ENCODE measurements at places on chromosomes 7 and 10. TPM values are rescaled to one million over a fixed set of nuclear protein-coding genes. Genes with fewer than 3 reads are reported as not detected.
A peak's percentile ranks its signal among the peaks of the same experiment; 100 is the strongest.

DNA sequence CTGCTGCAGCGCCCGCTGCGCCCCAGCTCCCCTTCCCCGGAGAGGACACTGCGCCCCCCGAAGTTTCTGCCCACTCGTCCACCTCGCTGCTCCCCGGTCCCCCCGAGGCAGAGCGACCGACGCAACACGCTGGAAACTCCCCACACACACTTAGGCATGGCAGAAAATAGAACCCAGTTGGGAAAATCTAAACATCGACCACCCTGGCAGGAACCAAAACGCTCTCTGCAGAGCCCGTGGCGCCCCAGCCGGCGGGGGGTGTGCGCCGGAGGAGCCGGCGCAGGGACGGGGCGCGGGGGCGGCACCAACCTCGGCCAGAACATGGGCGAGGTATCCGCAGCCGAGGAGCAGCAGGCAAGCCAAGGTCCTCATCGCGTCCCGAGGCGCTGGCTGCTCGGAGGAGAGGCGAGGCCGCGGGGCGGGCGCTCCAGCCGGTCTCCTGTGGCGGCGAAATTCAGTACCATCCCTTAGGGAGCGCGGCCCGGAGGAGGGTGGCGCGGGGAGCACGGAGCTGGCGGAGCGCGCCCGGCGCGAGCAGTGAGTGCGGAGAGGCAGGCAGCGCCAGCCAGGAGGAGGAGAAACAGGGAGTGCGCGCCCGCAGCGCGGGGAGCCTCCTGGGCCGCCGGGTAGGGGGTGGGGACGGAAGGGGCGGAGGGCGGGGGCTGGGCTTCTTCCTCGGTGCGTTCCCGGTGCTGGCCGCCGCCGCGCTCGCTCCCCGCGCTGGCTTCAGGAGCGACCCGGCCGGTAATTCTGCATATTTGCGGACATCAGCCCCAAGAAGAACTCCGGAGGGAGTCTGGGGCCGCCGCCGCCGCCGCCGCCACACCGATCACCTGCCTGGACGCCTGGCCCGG, 789 bp downstream of the PDGFA start:
- H3K27ac ChIP-seq = peak overlapping the region; percentile 71
- H3K36me3 ChIP-seq = no peaks in the 10 kb centered on the region
- H3K27me3 ChIP-seq = peaks cover 38% of the 10 kb centered on the region
- DNase-seq = peak; percentile 82

DNA sequence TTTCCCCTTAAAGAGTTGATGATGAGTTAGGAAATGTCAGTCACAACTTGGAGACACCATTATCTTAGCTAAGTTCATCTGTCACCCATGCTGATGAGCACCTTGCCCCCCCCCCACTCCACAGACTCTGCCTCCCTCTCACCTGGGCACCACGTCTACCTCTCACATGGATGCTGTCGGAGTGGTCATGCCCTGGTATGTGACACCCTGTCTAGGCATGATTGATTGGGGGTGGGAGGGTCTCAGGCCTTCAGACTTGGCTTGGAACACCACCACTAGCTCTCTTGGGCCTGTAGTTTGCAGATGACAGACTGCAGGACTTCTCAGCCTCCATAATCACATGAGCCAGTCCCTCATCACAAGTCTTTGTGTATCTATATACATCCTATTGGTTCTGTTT, 78.0 kb downstream of the WDR37 start:
- H3K27me3 ChIP-seq = peaks cover 10% of the 10 kb centered on the region
- no peak overlapping the region for H3K4me3 ChIP-seq
- DNase-seq = no peak

DNA sequence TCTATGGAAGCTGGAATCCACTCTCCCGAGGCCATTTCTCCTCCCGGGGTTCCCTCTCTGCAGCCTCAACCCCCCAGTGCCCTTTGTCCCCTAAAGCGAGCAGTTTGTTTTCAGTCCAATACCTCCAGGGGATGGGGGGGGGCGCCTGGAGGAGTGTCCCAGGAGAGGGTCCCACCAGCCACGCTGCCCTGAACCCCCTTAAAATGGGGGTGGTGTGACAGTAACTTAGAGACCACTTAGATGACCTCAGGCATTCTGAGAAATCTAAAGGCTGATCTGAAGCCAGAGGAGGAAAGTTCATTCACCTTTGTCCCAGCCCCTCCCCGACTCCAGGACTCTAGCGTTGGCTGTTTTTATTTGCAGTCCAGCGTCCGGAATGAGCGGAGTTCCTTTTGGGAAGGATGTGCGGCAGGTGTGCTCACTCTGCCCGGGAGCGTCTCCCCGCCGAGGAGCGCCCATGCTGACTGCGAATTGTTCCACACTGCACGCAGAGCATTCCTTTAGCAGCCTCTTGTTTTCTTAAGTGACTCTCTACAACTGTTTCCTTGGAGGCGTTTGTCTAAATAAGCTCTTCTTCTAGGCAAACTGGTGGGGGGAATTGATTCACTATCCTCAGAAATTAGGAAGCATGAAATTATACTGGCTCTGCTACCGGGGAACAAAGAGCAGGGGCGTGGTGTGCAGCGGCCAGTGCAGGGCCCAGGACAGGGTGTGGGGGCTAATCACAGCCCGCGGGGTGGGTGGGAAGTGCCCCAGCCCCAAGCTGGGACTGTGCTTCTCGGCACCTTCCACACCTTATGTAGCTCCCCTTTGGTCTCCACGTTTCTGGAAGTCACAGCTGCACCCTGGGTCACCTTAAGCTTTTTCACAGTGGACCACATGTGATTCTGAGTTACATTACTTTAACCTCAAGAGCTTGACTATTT, 46.3 kb downstream of the SYPL1 start:
- H3K4me1 ChIP-seq = peaks cover 18% of the 10 kb centered on the region
- no peak overlapping the region for H3K27ac ChIP-seq
- H3K27me3 ChIP-seq = no peaks in the 10 kb centered on the region
- H3K36me3 ChIP-seq = no peaks in the 10 kb centered on the region

GRCh38 chr7:127733986-127734385, 82.0 kb downstream of the SND1 start:
- no peak overlapping the region for H3K4me3 ChIP-seq
- no peaks in the 10 kb centered on the region for H3K27me3 ChIP-seq
- peaks cover 42% of the 10 kb centered on the region for H3K36me3 ChIP-seq
- peaks cover 1% of the 10 kb centered on the region for H3K4me1 ChIP-seq

DNA sequence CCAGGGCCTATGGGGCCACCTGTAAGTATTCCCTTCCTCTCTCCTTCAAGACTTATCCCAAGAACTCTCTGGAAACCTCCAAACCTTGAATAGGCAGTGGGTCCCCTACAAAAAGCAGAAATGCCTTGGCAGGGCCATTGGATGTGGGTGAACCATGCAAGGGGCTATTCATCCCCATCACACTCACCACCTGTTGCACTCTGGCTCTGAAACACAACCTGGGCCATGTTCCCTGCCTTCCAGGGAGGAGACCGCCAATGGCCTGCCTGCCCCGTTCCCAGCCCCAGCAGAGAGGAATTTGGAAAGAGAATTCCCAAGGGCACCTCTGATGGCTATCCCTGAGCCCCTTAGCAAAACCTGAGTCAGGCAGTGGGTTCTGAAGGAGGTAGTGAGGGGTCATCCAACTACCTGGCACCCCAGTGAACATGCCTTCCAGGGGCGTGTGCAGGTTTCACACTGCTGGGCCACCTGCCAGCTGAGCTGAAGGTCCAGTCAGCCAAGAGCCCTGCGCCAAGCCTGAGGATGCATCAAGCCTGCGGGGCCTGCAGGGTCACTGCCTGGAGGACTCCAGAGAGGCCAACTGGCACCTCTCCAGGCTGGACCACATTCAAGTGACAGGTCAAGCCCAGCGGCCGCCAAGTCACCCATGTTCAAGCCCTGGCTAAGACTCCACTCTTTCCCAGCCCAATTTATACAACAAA, 101.3 kb downstream of the COL13A1 start:
- H3K27ac ChIP-seq = no peak overlapping the region
- no peak for DNase-seq
- H3K36me3 ChIP-seq = no peaks in the 10 kb centered on the region

DNA sequence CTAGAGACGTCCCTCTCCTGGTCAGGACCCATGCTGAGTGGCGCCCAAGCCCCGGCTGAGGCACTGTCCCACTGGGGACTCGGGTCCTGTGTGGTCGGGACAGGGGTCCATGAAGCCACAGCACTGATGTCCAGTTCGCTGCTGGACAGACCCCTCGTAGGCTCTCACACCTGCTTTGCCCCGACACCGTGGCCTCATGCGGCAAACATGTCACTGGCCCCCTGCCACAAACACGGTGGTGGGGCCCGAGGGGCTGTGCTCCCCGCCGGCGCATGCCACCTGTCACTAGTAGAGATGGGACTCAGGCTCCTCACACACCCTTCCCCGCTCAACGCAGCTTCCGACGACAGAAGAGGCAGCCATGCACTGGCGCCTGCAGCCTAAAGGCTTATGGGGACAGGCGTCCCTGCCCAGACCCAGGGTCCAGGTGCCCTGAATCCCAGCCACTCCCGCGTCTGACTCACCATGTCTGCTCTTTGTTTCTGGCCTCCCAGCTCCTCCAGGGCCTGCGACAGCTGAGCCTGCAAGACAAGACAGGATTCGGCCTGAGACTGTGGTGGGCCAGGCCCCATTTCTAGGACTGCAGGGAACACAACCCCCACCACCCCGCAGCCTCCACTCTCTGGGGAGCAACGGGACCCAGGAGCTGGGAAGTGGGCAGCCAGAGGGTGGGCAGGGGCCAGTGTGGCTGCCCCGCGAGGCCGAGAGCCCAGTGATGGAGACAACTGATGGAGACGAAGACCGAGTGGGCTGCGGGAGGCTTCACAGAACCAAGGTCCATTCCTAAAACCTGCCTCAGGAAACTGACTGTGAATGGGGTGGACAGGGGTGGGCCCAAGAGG, 230.9 kb downstream of the MAD1L1 start:
- peaks cover 2% of the 10 kb centered on the region for H3K4me1 ChIP-seq
- no peak overlapping the region for H3K27ac ChIP-seq
- H3K36me3 ChIP-seq = no peaks in the 10 kb centered on the region
- no peak overlapping the region for H3K4me3 ChIP-seq
- no peak for DNase-seq

Gene DAGLB
- total RNA-seq = 26.8 TPM

DNA sequence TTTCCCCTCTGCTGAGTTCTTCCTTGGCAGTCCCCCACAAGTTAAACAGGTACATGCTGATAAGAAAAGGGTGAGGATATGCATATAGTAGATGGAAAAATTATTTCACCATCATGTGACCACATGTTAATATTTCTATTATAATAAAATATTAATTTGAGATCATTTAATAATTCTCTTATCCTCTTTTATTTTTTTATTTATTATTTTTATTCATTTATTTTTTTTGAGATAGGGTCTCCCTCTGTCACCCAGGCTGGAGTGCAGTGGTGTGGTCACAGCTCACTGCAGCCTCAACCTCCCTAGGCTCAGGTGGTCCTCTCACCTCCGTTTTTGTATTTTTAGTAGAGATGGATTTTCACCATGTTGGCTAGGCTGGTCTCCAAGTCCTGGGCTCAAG, 11.6 kb upstream of the GLI3 start:
- DNase-seq = no peak
- no peaks in the 10 kb centered on the region for H3K36me3 ChIP-seq
- no peaks in the 10 kb centered on the region for H3K4me1 ChIP-seq
- H3K27ac ChIP-seq = no peak overlapping the region
- H3K27me3 ChIP-seq = no peaks in the 10 kb centered on the region
- H3K4me3 ChIP-seq = no peak overlapping the region

GRCh38 chr10:132245056-132245455, 58.3 kb downstream of the DPYSL4 start:
- H3K27me3 ChIP-seq = no peaks in the 10 kb centered on the region
- DNase-seq = no peak
- H3K4me3 ChIP-seq = no peak overlapping the region
- H3K36me3 ChIP-seq = no peaks in the 10 kb centered on the region

DNA sequence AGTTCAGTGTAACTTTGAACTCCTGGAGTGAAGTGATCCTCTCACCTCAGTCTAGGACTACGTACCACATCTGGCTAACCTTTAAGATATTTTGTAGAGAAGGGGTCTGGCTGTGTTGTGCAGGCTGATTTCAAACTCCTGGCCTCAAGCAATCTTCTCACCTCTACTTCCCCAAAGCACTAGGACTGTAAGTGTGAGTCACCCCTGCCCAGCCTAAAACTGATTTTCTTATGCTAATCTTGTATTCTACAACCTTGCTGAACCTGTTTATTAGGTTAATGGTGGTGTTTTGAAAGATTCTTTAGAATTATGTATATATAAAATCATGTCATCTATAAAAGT, 58.0 kb downstream of the LCOR start:
- peaks cover 19% of the 10 kb centered on the region for H3K4me1 ChIP-seq
- DNase-seq = no peak
- peaks cover 47% of the 10 kb centered on the region for H3K36me3 ChIP-seq
- H3K27ac ChIP-seq = no peak overlapping the region
- no peak overlapping the region for H3K4me3 ChIP-seq
- H3K27me3 ChIP-seq = no peaks in the 10 kb centered on the region

DNA sequence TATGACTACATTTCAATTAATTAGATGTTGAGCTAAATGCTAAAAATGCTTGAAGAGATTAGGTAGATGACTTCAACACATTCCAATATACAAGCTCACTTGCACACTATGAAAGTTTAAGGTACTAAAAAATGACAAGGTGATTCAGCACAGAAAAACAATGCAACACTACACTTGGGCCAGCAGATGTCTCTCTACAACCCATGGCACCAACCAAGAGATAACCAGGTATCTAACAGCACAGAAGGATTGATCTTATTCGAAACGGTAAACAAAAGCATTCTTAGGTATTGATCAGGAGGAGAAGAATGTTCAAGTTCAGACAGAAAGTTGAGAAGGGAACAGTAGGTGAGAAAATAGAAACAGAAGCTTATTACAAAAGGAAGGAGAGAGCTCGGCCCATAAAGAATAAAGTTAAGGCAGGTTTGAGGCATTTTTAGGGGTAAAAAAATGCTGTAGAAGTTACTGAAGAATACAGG, 248.2 kb upstream of the KLF14 start:
- no peaks in the 10 kb centered on the region for H3K27me3 ChIP-seq
- H3K4me3 ChIP-seq = no peak overlapping the region
- H3K27ac ChIP-seq = no peak overlapping the region
- H3K36me3 ChIP-seq = peaks cover 27% of the 10 kb centered on the region
- H3K4me1 ChIP-seq = peaks cover 34% of the 10 kb centered on the region

Data from activated CD4-positive, alpha-beta T cell treated with anti-CD3 and anti-CD28 coated beads, Interleukin-2, amount 10 ng/mL, durations not matched to agents 24 days and 14 days (primary cell).